SK-N-SH treated with all-trans-retinoic acid at 6 μM for 48 hours (cell line): ENCODE measurements at places on chromosomes 12 and 14.

- ATAC-seq = no peak
Observed at GRCh38 chr14:77092676-77093075, 5.4 kb upstream of the CIPC start.

DNA sequence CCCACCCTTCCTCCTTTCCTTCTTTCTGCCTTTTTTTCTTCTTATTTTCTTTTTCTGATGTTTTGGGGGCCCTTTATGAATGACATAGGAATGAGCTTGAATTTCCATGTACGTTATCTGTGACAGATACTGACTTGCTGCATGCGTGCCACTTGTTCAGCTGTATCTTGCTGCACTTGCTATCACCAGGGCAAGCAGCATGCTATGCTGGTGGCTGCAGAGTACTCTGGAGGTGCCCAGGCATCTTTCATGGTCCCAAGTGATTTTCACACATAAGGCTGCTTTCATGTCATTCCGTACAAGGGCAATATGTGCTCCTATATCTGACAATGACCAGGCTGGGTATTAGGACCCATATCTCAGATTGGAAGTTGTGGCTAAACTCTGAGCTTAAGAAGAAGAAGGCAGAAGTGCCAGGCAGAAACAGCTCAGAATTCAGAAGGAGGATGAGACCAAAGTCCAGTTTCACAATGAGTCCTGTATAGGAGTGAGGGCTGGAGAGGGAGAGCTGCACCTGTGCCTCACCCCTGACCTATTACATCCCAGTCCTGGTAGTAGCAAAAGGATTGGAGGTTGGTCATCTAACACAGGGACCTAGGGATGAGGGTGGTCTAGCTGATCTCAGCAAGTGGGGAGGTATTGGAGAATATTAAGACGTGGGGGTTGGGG lies 299.0 kb upstream of the DDHD1 start:
- no peak for ATAC-seq

DNA sequence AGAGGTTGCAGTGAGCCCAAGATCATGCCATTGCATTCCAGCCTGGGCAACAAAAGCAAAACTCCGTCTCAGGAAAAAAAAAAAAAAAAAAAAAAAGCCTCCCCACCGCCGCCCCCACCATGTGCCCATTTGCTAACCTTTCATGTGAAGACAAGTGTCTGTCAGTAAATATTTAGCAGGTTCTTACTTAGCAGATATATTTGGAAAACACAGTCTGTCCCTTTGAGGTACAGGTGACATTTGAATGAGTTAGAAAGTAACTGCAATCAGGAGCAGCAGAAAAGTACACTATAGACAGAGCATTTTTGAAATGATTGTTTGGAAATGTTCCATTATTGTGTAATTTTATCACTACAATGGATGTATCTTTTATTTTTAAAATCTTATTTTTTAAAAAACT lies 119.7 kb downstream of the FGD4 start:
- ATAC-seq = no peak

DNA sequence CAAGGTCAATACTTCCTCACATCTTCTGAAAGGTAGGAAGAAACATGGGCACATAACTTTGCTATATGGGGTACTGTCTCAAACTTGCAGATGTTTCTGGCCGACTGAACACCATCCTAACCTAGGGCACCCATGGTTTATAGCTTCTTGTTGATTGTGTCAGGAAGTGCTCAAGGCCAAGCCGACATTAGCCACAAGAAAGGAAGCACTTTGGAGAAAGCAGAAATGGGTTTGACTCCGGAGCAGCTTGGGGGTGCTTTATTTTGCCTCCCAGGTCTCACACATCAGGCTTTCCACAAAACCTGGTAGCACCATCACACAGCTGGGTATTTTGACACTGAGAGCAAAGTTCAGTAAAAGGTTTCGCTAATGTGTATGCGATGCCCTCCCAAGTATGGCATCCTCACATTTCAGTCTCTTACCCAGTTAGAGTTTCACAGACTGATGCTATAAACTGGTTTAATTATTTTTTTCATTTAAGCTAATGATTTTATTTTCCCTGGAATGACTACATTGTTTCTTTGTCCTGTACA lies 25.2 kb upstream of the BHLHE41 start:
- ATAC-seq = no peak

- no peak; the same call in 2 of the 3 replicates for ATAC-seq
Observed at GRCh38 chr12:8157484-8158198, 826 bp downstream of the ZNF705A start.
